ENCODE measurements at places on chromosomes 7 and 10.
A peak's percentile ranks its signal among the peaks of the same experiment; 100 is the strongest.

- no peak for DNase-seq
Observed at GRCh38 chr10:105952153-105952552, 1212.4 kb downstream of the SORCS1 start.

DNA sequence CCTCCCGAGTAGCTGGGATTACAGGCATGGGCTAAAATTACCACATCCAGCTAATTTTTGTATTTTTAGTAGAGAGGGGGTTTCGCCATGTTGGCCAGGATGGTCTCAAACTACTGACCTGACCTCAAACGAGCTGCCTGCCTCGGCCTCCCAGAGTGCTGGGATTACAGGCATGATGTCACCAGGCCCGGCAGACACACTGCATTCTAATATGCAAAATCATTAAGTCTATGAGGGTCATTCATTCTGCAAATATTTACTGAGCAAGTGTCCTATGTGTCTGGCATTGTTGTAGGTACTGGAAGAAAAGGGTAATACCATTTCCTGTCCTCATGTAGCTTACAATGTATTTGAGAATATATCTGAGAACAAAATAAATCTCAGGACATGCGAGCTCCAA is 2.7 kb downstream of the PUS7 start:
- no peak for DNase-seq

DNA sequence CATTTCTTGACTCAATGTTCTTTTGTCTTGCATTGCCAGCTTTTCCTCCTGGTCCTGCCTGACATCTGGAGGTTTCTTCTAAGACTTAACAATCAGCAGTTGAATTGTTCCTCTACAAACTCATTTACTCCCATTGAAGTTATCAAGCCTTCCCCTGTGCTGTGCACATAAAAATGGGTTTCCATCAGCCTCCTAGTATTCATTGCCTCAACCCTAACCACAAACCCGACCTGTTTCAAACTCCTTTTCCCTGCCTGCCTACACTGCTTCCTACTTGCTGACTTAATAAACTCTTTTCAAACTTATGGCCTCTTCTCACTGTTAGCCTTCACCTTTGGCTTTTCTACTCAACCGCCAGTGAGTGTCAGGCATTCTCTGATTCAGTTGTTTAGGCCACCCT is 9.4 kb upstream of the CDK6 start:
- DNase-seq = no peak

- DNase-seq = no peak
Observed at GRCh38 chr10:29969255-29970011, 90.0 kb downstream of the JCAD start.

DNA sequence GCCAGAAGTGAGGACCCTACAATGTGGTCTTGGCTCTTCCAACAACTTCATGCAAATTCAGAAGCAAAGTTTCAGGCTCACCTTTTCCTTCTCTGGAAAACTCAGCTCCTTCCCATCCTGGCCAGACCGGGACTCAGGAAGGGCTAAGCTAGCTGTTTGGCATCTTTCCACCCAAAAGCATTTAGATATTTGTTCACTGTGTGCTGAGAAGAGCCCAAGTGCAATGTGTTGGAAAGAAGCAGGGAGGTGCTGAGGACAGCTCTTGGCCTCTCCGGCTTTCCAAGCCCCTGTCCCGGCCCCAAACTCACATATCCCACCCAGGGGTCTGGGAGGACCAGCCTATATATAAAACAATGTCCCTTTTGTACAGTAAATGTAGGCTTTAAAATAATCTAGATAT is 44.5 kb downstream of the MKI67 start:
- DNase-seq = no peak

- no peak for DNase-seq
Observed at GRCh38 chr10:52187521-52188258, 126.4 kb upstream of the DKK1 start.

DNA sequence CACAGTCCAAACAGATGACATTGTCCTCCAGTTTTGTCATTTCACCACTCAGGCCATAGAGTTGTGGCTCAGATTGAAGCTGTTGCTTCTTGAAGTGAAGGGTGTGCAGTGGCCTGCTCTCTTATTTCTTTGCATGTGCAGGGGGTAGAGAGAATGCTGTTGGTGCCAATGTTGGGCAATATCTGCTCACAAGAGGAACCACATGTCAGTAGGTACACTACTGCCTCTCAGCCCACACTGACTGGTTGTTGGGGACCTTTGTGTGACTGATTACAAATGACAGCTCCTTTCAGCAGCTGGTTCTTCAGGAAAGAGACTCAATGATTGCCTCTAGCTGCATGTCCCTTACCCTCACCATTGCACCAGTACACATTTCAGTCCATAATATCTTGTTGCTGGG is 21.9 kb upstream of the SFTPA1 start:
- DNase-seq = no peak

DNA sequence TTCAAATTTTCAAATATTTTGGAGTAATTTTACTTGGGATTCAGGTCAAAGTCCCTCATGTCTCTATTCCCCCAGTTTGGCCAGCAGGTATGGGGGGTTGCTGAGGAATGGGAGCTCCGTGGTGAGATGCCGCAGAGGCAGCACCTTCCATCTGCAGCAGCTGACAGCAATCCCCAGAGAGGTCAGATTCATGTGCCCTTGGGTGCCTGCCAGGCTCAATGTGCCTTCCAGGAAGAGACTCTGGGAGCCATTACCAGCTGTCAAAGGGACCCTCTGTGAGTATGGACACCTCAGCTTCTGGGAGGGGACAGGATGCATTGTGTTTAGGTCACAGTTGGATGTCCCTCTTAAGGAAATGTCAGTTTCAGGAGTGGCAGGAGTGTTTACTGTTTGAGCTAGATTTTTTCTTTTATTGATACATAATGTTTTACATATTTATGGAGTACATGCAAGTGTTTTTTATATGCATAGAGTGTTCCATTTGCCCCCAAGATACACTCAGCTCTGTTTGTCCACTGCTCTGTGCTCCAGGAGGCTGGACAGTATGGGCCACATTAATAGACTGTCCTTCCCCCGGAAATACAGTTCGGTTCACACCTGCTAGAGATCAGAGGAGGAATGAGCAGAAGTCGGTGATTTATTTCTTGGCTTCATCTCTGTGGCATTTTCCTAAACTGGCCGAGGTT is 75.3 kb upstream of the GRB10 start:
- no peak for DNase-seq

- DNase-seq = no peak
Observed at GRCh38 chr10:18446205-18446604, 205.2 kb downstream of the NSUN6 start.

- DNase-seq = no peak
Observed at GRCh38 chr7:79453558-79454360, at the start of gene MAGI2. Gene MAGI2, minus strand, starts transcription at chr7:79453667. Its CDS starts 347 bp downstream, at chr7:79453320.

DNA sequence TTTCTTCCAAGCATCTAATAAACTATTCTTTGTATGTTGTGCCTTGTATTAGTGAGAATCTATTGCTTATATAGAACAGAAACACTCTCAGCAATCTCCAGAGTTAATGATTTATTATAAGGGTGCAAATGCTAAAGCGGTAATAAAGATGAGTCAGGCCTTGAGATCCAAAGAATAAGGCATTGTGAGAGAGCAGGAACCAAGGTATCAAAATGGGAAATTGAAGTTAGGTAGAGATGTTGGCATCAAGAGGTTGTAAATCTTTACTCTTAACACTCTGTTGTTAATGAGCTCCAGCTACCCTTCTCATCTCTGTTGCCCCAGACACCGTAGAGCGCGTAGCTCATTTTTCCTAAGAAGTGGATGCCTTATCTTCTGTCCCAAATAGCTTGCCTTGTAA is 375.2 kb downstream of the ARL4A start:
- DNase-seq = no peak

DNA sequence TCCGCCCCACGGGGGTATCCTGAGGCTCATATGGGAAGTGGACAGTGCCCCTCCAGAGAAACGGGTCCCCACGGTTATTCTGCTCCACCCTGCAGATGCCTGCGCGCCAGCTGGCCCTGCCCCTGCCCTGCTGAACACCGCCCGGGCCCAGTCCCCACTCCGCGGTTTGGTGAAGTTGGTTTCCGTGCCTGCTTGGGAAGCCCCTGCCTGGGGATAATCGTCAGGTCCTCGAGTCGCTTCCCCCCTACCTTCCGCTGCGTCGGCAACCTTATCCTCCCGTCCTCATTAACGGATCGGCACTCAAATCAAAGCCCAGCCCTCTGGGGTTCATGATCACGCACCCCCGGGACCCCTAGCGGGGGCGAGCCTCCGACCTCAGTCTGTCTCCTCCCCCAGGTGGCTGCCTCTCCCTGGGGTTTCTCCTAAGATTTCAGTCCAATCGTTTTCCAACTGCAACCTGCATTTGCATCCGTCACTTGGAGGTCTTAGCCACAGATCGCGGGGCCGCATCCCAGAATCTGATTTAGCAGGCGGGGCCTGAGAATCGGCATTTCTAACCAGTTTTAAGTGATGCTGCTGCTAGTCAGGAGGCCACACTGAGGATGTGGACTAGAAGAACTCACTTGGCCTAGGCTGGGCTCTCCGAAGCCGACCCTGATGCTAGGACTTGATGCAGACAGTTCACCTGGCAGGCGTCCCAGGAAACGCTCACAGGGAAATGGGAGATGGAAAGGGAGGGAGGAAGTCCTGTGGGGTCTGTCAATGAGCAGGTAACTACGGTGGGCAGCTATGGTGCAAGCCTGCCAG is 27.6 kb downstream of the WDR86 start:
- DNase-seq = peak; percentile 63

DNA sequence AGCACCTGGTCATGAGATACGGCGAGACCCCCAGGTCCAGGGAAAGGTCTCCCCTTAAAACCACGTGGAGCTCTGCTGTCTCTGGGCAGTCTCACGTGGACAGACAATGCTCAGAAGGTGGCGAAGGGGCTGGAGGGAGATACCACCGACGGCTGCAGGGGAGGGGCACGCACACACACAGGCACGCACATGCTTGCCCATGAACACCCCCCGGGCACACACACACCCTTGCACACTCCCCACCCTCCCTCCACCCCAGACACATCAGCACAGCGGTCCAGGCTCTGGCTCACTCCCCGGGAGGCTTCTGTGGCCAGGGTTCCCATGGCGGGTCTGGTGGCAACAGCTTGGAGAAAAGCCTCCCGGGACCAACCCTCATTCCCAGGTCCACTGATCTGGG is 52.4 kb upstream of the TNRC18 start:
- no peak for DNase-seq

DNA sequence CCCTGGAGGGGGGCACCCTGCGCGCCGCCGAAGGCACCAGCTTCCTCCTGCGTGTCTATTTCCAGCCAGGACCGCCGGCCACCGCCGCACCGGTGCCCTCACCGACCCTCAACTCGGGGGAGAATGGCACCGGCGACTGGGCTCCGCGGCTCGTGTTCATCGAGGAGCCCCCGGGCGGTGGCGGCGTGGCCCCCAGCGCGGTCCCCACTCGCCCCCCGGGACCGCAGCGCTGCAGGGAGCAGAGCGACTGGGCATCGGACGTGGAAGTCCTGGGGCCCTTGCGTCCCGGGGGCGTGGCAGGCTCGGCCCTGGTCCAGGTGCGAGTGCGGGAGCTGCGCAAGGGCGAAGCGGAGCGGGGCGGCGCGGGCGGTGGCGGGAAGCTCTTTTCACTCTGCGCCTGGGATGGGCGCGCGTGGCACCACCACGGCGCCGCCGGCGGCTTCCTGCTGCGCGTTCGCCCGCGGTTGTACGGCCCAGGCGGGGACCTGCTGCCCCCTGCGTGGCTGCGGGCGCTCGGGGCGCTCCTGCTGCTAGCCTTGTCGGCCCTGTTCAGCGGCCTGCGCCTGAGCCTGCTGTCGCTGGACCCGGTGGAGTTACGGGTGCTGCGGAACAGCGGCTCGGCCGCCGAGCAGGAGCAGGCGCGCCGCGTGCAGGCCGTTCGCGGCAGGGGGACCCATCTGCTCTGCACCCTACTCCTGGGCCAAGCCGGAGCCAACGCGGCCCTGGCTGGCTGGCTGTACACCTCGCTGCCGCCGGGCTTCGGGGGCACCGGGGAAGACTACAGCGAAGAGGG is 594 bp downstream of the CNNM1 start:
- DNase-seq = no peak

DNA sequence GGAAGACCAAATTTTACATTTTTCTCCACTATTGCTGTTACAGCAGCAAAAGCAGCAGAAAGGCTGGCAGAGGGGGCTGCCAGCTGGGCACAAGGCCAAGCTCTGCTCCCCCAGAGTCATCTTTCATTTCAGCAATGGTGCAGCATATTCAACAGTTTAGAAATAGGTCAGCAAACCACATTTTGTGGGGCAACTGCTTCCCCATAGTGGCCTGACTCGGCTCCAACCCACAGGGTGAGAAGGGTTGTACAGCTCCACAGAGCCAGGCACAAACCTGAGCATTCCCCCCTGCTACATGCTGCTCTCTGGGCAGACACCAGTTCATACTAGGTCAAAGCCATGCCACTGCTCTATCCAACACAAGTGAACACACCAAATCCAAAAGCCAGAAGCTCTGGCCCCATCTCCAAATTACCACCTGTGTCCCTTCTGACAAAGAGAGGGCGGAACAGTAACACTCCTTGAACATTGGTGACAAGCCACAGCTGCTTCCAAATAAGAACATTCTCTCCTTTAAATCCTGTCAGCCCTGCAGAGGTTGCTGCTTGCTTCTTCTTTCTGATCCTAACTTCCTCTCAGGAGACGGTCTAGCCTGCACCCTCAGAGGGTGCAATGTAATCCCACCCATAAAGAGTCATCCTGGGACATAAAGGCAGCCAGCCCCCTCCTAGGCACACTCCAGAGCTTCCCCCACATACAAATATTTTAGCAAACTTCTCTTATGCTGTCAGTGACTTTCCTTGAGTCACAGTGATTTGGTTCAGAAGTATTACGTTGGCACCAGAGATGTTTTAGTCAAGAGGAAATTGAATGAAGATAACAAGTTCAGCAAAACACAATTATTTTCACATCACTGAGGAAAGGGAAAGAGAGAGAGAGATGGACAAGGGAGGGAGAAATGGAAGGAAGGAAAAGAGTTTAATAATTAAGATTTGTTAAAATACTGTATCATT is 39.0 kb upstream of the SLIT1 start:
- DNase-seq = no peak

GRCh38 chr7:106766551-106766950 is 98.5 kb upstream of the PIK3CG start:
- DNase-seq = no peak

DNA sequence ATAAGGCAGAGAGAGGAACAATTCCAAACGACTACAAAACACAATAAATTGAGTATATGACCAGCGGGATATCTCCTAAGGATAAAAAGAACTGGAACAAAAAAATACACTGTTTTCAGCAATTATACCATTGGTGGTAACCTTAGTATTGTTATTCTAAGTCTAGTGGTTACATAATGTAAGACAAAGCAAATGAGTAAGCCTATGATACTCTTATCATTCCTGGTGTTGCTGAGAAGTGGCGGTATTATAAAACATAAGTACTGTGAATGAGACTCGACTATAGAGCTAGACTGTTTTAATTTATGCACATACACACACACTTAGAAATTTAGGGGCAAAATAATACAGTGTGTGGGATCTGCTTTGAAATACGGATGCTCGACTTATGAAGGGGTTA is 107.7 kb downstream of the NRBF2 start:
- no peak for DNase-seq
